GM12864 (cell line): ENCODE measurements at places on chromosomes 5 and 9.

DNA sequence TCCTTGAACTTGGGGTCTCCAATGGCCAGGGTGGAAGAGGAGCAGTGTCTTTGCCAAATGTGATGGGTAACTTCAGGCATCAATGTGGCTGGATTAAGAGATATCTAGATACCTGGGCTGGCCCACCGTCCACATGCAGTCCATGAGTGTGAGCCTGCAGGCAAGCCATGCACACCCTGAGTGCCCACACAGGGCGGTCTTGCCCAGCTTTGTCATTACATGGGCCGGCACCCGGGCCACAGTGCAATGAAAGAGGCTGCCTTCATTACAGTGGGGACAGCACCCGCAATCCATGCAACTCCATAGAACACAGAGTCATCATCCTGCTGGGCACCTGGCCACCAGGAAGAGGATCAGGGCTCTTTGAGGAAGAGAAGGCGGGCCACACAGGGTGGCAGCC lies 263.8 kb upstream of the IRX1 start:
- DNase-seq = no peak

- DNase-seq = no peak
Observed at GRCh38 chr9:127578952-127579853, 32.9 kb upstream of the STXBP1 start.

DNA sequence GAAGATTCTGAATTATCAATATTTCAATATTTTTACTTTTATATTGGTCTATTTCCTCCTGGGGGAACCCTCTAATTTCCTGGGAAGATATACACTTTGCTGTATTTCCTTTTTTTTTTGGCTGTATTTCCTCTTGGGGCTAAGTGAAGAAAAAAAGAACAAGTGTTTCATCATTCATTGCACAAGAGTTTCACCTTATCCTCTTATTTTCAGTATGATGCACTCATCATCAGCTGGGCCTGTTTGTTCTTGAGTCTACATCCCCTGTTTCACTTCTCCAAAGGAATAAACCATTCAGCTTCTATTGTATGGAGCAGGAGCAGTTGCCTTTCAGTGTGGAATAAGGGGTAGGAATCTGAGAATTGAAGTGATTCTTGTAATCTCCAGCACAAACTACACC lies 210.8 kb downstream of the FAM170A start:
- DNase-seq = no peak

- no peak for DNase-seq
Observed at GRCh38 chr5:68193481-68194036, 22.0 kb upstream of the PIK3R1 start.

GRCh38 chr5:83857341-83857740 lies 136.7 kb upstream of the HAPLN1 start:
- no peak for DNase-seq

- DNase-seq = no peak
Observed at GRCh38 chr9:5994493-5994892, 20.9 kb downstream of the RANBP6 start.
